Islet precursor cell (in vitro differentiated cells): ENCODE measurements at places on chromosomes 7 and 10.

- no peak for DNase-seq
Observed at GRCh38 chr10:60942788-60943315, 1.1 kb downstream of the RHOBTB1 start.

DNA sequence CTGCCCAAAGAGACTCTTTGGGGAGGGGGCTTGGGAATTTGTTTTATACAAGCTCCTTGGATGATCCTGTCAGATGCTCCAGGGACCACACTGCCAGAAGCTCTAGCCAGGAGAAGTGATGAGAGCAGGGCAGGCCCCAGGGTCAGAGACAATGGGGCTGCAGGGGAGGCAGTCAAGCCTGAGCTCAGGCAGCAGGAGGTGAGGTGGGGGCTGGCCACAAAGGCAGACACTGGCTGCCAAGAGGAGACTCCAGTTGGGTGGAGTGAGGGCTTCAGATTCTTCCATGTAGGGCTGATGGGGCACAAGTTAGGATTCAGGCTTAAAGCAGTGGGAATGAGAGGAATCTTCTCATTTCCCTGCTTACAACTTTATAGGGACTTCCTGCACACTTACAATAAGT, 35.6 kb upstream of the LOXL4 start:
- no peak for DNase-seq

- DNase-seq: no peak
Observed at GRCh38 chr7:3688842-3689241, 387.8 kb downstream of the SDK1 start.

DNA sequence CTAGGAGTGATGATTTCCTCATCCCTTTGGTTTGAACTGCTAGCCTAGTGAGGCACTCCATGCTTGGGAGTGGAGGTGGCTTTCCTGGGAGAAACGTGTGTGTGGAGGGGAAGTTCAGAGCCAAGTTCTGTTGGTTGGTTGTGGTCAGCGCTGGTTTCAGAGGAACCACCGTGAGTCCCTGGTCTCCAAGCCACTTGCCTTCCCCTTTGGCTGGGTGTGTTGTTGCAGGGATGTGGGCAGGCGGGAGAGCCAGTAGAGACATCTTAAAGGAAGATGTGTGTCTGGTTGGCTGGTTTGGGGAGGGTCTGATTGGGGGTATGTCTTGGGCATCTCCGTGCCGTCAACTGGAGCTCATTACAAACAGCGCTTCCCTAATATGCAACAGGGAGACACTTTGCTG, 130.8 kb upstream of the TCF7L2 start:
- no peak for DNase-seq

DNA sequence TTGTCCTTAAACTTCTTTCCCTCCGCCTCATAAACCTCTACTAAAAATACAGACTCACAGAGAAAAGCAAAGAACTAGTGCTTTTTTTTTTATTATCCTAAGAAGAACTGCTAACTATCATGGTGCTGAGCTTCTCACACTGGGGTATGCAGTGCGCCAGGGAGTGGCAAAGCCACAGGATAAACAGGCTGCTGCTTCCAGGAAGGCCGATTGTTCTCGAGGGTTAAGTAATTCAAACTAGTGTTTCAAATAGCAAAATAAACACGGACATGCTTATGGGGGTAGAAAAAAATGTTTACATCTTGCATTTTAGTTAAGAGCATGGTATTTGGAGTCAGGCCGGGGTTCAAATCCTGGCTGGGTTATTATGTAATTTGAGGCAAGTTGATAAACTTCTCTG, 157.0 kb downstream of the TAX1BP1 start:
- DNase-seq: no peak

DNA sequence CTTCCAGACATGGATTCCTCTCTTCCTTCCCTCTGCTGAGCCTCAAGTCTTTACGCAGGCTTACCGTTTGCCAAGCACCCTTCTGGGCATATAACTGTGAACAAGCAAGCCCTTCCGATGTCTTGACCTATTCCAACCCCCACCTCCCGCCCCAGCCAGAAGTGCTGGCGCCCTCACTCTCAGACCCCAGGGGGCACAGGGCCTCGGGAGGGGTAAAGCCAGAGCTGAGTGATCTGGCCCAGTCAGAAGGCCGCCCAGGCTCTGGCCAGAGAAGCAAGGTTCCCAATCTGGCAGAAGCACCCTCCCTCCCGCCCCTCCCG, 1.2 kb downstream of the PRRT4 start:
- DNase-seq: no peak

DNA sequence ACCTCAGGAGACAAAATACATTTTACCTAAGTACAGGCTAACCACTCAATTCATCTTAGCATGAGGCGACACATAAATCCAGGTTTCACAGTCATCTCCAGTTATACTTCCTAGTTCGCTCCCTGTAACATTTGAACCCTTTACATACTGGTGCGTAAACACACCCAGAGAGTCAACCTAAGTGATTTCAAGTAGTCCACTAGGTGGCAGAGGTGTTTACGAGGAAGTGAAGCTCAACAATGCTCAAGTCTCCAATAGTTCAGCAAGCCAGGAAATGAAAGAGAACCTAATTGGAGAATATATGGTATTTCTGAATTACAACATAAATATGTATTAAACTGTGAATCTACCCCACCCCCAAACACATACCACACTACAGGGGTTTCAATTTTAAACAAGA, 76.3 kb upstream of the ABCB5 start:
- DNase-seq: no peak

DNA sequence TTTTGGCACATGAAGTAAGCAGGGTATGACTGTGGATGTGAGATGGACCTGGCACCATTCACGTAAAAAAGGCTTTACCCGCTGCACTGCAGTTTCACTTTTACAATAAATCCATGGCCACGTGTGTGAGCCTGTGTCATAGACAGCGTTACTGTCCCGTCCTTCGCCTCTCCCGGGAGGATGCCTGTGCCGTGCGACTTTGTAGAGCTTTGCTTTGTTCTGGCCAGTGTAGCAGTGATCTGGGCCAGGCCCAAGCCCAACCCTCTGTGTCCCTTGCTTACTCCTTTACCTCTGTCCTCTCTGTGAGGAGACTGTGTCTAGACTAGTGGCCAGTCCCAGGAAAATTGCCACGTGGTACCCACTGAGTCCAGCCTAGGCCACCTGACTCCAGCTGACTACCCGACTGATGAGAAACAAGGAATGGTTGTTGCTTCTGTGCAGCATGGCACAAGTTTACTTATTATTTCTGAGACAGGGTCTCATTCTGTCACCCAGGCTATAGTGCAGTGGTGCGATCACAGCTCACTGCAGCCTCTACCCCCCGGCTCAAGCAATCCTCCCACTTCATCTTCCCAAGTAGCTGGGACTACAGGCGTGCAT, 48.1 kb downstream of the JAKMIP3 start:
- DNase-seq: no peak

- no peak for DNase-seq
Observed at GRCh38 chr7:74289659-74290552, 699 bp downstream of the CLIP2 start.

DNA sequence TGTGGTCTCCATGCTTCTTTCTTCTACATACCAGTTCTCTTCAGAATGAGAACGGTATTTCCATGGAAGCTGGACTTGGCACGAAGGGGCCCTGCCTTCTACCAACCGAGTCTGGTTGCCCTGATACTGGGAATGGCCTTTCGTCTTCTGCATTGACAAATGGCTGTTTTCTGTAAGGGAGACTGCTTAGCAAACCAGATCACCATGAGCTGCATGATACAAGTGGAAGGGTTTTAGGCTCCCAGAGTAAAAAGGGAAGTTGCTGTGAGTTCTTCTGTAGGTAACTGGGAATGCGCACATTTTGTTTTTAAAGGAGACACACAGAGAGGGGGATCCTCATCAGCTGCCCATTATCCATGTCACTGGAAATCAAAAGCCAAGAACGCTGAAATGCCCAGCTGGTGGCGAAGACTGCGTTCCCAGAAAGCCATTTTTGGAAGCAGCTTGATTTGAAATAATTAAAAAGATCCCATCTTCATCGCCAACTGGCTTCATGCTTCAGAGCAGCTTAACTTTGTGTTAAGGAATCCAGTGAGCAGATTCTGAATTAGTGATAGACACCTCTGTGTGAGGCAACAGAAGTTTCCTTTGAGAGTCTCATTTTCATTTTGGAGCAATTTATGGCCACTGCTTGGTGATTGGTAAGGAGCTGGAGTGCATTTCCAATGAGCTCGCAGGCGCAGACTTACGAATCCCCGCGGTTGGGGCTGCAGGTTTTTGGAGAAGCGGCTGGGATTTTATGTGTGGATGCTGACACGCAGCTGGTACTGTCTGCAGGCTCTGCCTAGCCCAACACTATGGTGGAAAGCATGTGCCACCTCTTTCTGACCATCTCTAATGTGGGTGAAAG, 672.7 kb upstream of the FOXK1 start:
- no peak for DNase-seq

DNA sequence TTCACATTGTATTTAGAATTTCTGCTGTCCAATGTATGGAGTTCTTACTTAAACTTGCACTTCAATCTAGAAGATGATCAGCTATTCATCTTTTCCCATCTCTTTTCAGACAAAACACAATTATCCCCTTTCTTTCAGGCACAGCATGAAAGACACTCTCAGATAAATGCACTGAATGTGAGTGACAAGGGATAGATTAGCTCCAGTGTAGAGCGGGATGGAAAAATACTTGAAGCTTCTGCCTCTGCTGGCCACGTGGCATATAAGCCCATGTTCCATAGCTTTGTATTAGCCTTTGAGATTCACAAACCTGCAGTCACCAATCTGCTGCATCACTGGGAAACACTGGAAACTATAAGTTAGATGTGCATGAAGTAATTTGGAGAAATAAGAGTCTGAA, 162.2 kb upstream of the FAM3C start:
- DNase-seq: no peak
